ENCODE measurements at places on chromosomes 1 and 21. TPM values are rescaled to one million over a fixed set of nuclear protein-coding genes. Genes with fewer than 3 reads are reported as not detected.

BNIPL gene
- total RNA-seq = under 0.01 TPM

APCS gene
- total RNA-seq = not detected

SERINC2 gene
- 3.5 TPM for total RNA-seq

ZMPSTE24 gene
- total RNA-seq = 74.9 TPM

TEKT2 gene
- total RNA-seq = not detected

MSH4 gene
- total RNA-seq = 0.34 TPM

ARMH1 gene
- 2.8 TPM for total RNA-seq

CYP4Z1 gene
- not detected for total RNA-seq

LCE6A gene
- total RNA-seq = not detected

ADAR gene
- total RNA-seq = 285 TPM

ABCA4 gene
- total RNA-seq = not detected

ITGB2 gene
- not detected for total RNA-seq

SLC5A3 gene
- total RNA-seq = 11.0 TPM

CELA2B gene
- not detected for total RNA-seq

SPRR1B gene
- total RNA-seq = not detected

TTC24 gene
- total RNA-seq = not detected

LRRC3 gene
- total RNA-seq = 3.1 TPM

SPRR2F gene
- not detected for total RNA-seq

CFAP107 gene
- total RNA-seq = not detected

FCER1G gene
- not detected for total RNA-seq

GJA4 gene
- total RNA-seq = not detected

SYNC gene
- 35.3 TPM for total RNA-seq

DNAH14 gene
- 28.2 TPM for total RNA-seq

HOOK1 gene
- total RNA-seq = under 0.01 TPM

DTL gene
- 32.4 TPM for total RNA-seq

ANKRD65 gene
- total RNA-seq = 0.15 TPM

NDUFS2 gene
- 172 TPM for total RNA-seq

DPH2 gene
- 29.1 TPM for total RNA-seq

SEC16B gene
- total RNA-seq = 0.31 TPM

KRTAP19-8 gene
- not detected for total RNA-seq

C1orf167 gene
- not detected for total RNA-seq

TMEM51 gene
- total RNA-seq = 26.1 TPM

TMEM52 gene
- 0.33 TPM for total RNA-seq

ALG14 gene
- 2.5 TPM for total RNA-seq

CACNA1S gene
- total RNA-seq = not detected

PLA2G2C gene
- not detected for total RNA-seq

GBP4 gene
- total RNA-seq = 7.2 TPM

HES3 gene
- not detected for total RNA-seq

SPRR3 gene
- total RNA-seq = not detected

GSTM3 gene
- total RNA-seq = 108 TPM

ALX3 gene
- not detected for total RNA-seq

TCHHL1 gene
- total RNA-seq = not detected

SHE gene
- 1.00 TPM for total RNA-seq

PLXNA2 gene
- total RNA-seq = under 0.01 TPM

DR1 gene
- 40.3 TPM for total RNA-seq

IGSF3 gene
- total RNA-seq = 53.9 TPM

GPR52 gene
- 1.8 TPM for total RNA-seq

CHIT1 gene
- not detected for total RNA-seq

KTI12 gene
- total RNA-seq = 20.0 TPM

SLFNL1 gene
- total RNA-seq = 0.31 TPM

NR1I3 gene
- not detected for total RNA-seq

KRTAP12-2 gene
- total RNA-seq = not detected

AIRE gene
- not detected for total RNA-seq

LRRC38 gene
- not detected for total RNA-seq

CELA2A gene
- total RNA-seq = not detected

C1orf94 gene
- total RNA-seq = not detected

Measured in melanocyte of skin (primary cell).